Stimulated activated CD8-positive, alpha-beta memory T cell treated with anti-CD3 and anti-CD28 coated beads, Interleukin-4, amount 100 ng/mL, for 4 hours (primary cell): ENCODE measurements at places on chromosomes 5 and 9.

DNA sequence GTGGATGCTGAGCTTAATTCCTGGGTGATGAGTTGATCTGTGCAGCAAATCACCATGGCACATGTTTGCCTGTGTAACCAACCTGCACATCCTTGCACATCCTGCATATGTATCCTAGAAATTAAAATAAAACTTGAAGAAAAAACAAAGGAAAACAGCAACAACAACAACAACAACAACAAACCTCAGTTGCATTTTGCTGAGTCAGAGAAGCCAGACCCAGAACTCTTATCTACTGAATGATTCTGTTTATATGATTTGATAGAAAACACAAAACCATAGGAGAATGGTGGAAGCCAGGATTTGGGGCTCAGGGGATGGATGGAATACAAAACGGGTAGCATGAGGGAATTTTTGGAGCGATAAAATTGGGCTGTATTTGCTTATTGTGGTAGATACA lies 215.8 kb upstream of the PPP1R2B start:
- no peak for DNase-seq

- no peak for DNase-seq
Observed at GRCh38 chr5:152329207-152329606, 75.9 kb downstream of the NMUR2 start.

GRCh38 chr5:178120607-178121357 lies 7.5 kb downstream of the N4BP3 start:
- no peak for DNase-seq

DNA sequence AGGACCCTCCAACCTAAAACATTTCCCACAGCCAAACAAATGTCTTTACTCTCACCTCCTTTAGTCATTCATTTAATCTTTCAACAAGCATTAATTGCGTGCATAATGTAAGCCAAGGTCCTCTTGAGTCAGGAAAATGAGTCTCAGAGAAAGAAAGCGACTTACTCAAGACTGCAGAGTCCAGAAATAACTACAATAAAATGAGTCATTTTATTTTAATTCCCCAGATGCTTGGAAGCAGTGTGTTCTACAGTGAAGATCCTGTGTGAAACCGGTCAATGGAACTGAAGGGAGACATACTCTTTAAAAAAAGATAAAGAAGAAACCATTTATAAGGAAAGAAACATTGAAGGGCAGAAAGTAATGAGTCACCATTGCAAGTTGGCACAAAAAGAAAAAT lies 513.7 kb downstream of the CDK5RAP2 start:
- DNase-seq, result no peak

DNA sequence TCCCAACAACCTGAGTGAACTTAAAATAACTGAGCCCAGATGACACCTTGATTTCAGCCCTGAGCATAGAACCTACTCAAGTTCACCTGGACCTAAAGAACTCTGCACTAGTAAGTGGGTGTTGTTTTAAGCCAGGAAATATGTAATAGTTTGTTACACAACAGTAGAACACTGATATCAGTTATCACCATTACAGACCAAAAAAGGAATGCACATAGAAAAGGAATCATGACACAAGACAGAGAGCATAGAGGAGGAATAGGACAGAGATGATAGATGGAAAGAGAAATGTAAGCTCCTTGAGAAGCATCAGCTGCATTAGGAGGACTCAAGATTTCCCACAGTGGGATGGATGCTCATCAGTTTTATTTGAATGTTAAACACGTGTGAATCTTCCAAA lies 1096.9 kb upstream of the SEMA6A start:
- DNase-seq, result no peak
